Sciatic nerve (tissue), 2 donors: ENCODE measurements at places on chromosomes 6 and 20. TPM values are rescaled to one million over a fixed set of nuclear protein-coding genes. Genes with fewer than 3 reads are reported as not detected.

- DNase-seq: no peak
These were observed 386.4 kb upstream of the MMS22L start for GRCh38 chr6:97669191-97670031.

DNA sequence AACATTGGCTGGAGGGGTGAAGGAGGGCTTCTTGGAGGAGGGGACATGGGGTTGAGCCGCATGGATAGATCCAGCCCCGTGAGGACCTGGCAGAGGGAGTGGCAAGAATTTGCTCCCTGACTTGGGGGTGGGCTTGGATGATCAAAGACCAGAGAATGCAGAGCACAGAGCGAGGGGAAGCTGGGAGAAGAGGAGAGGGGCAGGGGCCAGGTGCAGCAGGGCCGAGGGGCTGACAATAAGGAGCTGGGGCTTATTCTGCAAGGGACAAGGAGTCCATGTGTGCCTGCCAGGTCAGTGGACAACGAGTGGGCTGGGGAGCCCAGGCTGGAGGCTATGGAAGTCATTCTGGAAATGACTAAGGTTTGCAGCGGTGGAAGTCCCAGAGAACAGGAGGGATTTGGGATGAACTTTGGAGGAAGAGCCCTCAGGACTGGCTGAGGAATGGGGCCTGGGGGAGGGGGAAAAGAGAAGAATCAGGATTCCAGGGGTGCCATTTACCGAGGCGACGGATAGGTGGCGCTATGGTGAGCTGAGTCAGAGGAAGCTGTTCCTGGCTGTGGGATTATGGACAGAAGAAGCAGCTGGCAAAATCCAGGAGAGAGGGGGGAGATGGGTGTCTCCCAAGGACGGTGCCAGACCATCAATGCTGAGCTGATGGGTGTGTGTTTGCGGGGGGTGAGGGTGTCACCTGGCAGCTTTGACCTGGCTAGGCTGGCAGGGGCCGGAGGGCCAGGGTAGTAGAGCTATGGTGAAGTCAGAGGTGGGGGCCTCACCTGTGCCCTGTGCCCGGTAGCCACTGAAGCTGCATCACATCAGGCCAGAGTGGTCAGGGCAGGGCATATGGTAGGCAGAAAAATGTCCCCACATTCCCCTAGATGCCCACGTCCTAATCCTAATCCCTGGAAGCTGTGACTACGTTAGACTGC lies 7.8 kb downstream of the KCNG1 start:
- no peak for DNase-seq

DNA sequence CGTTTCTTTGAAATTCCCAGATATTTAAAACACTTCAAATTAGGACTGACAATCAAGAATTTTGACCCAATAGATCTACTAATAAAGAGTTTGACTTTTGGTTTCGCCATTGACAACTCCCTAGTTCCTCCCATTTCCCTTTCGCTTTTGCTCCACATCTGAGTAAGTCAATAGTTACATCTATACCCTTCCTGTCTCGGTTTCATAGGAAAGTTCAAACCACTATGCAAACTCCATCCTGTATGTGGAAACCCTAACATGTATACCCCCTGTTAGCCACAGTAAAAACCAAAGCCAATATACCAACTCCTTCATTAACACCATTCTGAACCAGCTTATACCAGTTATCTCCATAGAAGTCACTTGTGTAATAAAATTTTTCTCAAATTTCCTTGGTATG lies 311.1 kb downstream of the MMUT start:
- DNase-seq: no peak

GRCh38 chr20:1664911-1665310 lies 7.3 kb upstream of the SIRPG start:
- DNase-seq: no peak

GRCh38 chr6:132096996-132097395 lies 145.8 kb upstream of the CCN2 start:
- DNase-seq: no peak

GRCh38 chr6:31368461-31368860 lies 11.5 kb upstream of the HLA-B start:
- DNase-seq: no peak

DNA sequence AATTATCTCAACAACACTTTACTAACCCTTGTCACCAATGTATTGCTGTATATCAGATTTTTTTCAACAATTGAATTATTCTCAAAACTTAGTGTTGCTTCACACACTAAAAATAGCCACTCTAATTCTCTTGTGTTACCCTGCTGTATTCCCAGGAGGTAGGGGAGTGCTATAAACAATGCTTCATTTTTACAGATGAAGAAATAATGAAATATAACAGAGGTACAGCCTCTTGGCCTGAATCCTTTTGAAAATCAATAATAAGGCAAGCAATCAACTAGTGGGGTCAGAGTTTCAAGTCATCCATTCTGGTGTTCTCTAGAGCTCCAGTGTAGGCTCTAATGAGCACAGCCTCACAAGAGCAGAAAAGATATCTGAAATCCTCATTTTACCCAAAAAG lies 10.9 kb downstream of the HIVEP2 start:
- no peak for DNase-seq

GRCh38 chr6:157800420-157801237 lies 22.4 kb upstream of the SNX9 start:
- DNase-seq: no peak

GRCh38 chr20:32482442-32483261 lies 102.5 kb downstream of the NOL4L start:
- peak; percentile 75 for DNase-seq

- DNase-seq: no peak
These were observed 144.0 kb downstream of the THBS2 start for GRCh38 chr6:169109411-169110220.

- DNase-seq: no peak
These were observed 120.1 kb upstream of the PHACTR3 start for GRCh38 chr20:59484228-59484627.

DNA sequence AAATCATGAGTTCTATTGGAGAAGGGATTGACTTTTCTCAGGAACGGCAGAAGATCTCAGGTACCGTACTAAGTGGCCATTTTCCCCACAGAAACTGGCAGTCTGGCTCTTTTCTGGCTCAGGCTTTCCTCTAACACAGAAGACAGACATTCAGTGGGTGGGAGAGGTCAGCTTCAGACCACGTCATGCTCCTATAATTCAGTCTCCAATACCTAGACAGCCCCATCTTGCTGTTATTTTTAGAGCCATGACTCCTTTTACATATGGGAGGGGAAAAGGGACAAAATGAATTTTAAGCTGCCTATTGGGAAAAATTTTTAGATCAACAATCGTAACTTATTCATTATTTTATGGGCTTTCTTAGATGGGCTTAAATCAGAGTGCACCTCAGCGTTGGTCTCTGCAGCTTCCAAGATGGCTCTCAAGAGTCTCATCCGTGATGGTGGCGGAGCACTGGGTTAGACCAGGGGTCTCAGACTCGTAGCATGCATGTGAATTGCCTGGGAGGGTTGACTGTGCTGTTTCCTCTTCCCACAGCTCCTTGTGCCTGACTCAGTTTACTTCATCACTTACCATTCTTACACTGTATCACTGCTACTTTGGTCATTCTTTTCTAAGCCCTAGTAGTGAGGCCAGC lies 86.9 kb downstream of the TCP11 start:
- DNase-seq: no peak

The PRRT1 gene
- total RNA-seq: 6.1 TPM

The KCNK5 gene
- 15.6 TPM for total RNA-seq

The ECT2L gene
- 0.49 TPM for total RNA-seq

The MLIP gene
- 396 TPM for total RNA-seq

The AVP gene
- not detected for total RNA-seq

The FKBP1C gene
- 0.89 TPM for total RNA-seq

The TOX2 gene
- 2.1 TPM for total RNA-seq

The CNR1 gene
- total RNA-seq: 3.5 TPM
